Left lung (tissue), 14 donors: ENCODE measurements at places on chromosomes 5 and 9. TPM values are rescaled to one million over a fixed set of nuclear protein-coding genes. Genes with fewer than 3 reads are reported as not detected.
A peak's percentile ranks its signal among the peaks of the same experiment; 100 is the strongest.

The SURF2 gene
- total RNA-seq: 16.2 TPM

The PCDHA9 gene
- 0.20 TPM for total RNA-seq

DNA sequence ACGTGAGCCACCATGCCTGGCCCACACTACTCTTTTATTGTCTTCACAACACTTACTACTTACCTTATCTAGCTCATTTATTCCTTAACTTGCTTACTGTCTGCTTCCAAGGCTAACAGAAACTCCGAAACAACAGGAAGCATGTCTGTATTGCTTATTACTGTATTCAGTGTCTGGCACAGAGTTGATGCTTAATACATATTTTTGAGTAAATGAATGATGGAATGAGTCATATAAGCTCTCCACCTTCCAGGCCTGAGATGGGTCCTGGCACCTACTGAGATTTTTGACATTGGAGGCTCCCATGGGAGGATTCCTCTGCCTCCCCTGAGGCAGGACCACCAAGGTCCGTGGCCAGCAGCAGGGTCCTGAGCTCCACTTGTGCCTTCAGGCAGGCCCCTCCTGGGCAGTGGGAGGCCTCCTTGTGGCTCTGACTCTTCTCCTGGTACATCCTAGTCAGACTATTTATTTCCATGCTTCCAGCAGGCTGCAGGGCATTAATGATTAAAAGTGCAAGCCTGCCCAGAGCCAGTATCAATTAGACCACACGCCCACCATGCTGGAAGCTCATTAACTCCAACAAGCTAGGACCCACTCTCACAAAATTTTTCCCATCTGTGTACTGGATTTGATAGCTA lies 76.5 kb upstream of the CTNNA1 start:
- no peaks in the 10 kb centered on the region for H3K27me3 ChIP-seq
- no peak overlapping the region for H3K4me3 ChIP-seq
- no peak for DNase-seq

- no peaks in the 10 kb centered on the region for H3K27me3 ChIP-seq
- no peaks in the 10 kb centered on the region for H3K36me3 ChIP-seq
- H3K4me3 ChIP-seq: no peak overlapping the region
- H3K27ac ChIP-seq: no peak overlapping the region
These were observed 3.4 kb downstream of the MATR3 start for GRCh38 chr5:139296862-139297326.

DNA sequence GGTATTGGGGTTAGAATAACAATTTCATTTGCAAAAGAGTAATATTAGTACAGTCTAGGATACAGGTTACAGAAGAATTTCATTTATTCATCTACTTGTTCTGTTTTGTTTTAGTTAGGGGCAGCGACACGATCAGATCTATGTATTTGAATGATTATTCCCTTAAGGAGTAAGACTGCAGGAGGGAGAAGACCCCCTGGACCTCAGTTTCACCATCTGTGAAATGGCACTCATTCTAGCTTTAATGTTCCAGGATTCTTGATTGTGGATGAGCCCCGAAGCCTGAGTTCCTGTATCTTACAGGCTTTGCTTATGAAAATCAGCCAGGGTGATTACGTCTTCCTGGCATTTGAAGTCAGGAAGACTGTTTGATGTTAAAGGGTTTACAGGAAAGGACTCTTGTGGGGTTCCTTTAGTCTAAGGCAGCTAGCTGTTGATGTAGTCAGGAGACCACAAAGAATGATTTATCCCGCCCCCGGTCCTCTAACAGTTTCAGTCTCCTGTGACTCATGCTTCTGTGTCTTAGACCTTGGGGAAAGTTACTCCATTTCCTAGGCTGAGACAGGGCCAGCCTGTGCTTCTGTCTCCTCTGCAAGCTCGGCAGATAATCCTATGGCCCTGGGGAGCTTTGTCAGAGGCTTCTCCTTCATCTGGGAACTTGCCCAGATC lies 11.5 kb downstream of the SMIM3 start:
- peaks cover 60% of the 10 kb centered on the region for H3K4me1 ChIP-seq
- H3K36me3 ChIP-seq: no peaks in the 10 kb centered on the region
- peak overlapping the region; percentile 81 for H3K27ac ChIP-seq

GRCh38 chr5:9895302-9895645 lies 265.1 kb upstream of the TAS2R1 start:
- no peak overlapping the region for H3K27ac ChIP-seq
- H3K27me3 ChIP-seq: no peaks in the 10 kb centered on the region
- no peaks in the 10 kb centered on the region for H3K4me1 ChIP-seq
- no peaks in the 10 kb centered on the region for H3K36me3 ChIP-seq
- H3K4me3 ChIP-seq: no peak overlapping the region
- DNase-seq: no peak
